Muscle of back (tissue), 13 donors: ENCODE measurements at places on chromosomes 2 and 18.

- DNase-seq: no peak
These were observed 35.9 kb upstream of the SCN9A start for GRCh38 chr2:166411473-166412230.

DNA sequence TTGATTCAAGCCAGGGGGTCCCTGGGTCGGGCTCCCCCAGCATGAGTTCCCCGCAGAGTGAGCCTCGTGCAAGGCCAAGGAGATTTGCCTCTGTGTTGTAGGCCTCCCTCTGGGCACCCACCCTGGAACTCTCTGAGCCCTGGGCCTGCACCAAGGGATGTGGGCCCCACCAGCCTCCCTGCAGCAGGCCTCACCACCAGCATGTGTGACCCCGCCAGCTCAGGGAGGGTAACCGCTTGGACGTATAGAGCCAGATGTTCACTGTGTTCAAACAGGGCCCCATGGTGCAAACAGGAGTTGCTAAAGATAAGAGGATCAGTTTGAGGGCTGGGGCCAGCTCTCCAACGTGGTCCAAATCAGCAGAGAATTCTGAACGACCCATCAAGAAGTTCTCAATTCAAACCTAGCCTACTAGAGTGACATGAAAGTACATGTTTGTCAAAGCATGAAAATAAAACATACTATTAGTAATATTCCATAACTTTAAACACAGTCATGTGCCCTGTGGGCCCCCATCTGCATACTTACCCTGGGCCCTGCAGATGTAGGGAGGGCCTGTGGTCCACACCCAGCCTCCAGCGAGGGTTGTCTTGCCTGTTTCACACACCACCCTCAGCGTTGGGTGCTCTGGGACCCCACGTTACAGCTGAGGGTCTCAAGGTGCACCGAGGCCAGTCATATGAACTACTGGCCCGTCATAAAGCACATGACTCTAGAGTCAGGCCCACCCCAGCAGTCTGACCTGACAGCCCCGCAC, 5.5 kb upstream of the TUBB6 start:
- DNase-seq: no peak

GRCh38 chr18:75363446-75364225, 63.9 kb downstream of the SMIM21 start:
- DNase-seq: no peak

DNA sequence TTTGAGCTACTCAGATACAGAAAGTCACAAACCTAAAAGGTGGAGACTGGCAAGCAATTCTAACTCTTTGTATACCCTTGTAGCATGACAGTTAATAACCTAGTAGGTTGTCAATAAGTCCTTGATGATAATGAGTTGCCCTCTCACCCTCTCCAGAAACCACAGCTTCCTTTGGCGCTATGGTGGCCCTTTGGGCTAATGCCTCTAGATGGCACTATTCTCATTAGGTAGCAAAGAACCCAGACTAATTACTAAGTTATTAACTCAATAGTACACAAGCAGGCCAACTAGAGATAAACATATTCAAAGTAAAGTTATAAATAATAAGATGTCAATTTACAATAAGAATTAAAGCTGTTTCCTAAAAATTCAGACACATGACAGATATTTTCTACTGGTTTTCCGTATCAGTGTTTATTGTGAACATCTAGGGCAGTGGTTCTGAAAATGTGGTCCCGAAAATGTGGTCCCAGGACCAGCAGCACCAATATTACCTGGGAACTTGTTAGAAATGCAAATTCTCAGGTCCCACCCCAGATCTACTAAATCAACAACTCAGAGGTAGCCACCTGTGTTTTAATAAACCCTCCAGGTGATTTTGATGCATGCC, 41.1 kb downstream of the LDAH start:
- no peak for DNase-seq

DNA sequence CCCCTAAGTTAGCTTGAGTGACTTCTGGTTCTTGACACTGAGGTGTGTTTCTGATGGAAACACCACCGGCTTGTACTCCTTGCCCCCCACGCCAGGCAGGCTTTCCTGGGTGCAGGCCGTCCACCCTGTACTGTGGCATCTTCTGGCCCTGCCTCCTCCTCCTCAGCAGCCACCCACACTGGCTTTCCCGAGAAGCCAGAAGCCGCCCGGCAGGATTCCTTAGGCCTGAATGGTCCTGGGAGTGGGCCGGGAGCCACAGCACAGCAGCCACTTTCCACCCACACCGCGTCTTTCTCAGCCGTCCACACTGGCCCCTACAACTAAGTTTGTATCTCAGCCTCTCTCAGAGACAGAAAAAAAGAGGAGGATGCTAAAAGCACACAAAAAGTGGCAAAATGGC, 2.1 kb upstream of the HSBP1L1 start:
- DNase-seq: no peak

- peak; percentile 2 for DNase-seq
These were observed 1332.4 kb upstream of the TMEFF2 start for GRCh38 chr2:193527146-193527545.

- peak; percentile 67 for DNase-seq
These were observed 599 bp downstream of the ADAM23 start for GRCh38 chr2:206443735-206444527.

DNA sequence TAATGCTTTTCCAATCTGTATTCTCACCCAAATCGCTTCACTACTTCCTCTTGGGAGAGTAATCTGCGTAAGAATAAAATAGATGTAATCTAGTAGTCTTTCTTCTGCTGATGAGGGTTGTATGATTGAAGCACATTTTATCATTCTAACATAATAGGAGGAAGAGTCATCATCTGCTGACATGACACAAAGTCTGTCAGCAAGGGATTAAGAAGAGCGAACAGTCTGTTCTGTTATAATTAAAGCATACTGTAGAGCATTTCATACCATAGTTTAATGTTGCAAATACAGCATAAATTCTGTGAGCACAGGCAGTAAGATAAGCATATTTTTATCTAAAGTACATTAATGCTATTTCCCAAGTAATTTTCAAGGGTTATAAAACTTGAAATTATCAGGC, 10.4 kb downstream of the SLC25A52 start:
- no peak for DNase-seq

GRCh38 chr2:105856581-105856980, 111.9 kb downstream of the NCK2 start:
- no peak for DNase-seq

DNA sequence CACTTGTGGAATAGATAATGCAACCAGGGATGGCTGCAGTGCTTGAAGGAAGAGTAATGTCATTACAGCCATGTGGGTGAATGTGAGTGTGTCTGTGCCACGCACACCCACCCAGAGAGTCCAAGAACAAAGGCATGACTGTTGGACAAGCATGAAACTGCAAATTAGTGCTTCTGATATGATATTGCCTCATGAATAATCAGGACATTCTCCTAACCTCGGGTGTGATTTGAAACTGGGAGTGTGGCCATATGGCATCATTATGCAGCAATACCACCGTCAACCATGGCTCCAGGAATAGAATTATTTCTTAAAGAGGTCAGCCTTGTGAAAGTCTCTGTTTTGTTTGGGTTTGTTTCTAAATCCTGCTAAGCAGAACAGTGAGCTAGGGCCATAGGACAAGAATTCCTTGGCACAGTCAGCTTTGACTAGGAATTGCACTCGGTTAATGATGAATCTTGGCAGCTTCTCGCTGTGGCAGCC, 678.0 kb upstream of the RAB6C start:
- DNase-seq: peak; percentile 41

GRCh38 chr2:75598589-75599155, 37.9 kb upstream of the EVA1A start:
- no peak for DNase-seq
